ENCODE measurements at places on chromosomes 2 and 18.

DNA sequence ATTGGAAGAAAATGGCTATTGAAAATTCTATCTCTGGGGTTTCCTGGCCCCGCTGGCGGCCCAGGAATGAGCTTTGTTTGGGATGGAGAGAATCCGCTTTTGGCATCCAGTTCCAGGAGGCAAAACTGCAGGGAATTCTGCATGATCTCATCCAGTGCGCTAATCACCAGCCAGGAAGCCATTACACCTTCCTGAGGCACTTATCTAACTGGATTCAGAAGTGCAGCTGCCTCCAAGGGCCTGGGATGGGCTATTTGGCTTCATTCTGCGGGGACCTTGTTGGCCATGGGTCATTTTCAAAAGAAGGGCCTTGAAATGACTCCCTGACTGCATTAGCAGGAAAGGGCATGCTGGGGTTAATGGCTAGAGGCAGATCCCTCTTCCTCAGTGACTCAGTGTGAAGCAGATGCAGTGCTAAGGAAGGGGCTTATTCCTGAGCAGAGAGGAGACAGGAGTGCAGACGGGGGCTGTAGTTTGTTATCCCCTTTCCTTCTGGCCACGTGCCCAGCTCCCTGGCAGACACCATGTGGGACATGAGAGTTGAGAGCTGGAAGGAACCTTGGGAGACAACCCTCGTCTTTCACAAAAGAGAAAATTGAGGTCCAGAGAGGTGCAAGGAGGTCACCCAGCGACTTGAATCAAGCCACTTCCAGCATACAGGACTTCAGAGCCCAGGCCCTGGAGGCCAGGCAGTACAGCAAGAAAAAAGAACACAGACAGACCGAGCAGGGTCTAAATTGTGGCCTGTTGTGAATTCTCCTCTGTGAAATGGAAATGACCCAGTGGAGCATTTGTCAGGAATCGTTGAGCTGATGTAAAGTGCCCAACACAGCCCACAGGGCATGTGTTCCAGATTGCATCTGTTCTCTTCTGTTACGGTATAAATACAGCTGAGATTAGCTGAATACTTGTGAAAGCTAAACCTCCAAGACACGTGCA is 161.8 kb downstream of the PRKCE start:
- DNase-seq: no peak

GRCh38 chr2:176865336-176865735 is 347.3 kb upstream of the HNRNPA3 start:
- no peak for DNase-seq

- DNase-seq: no peak
These were observed 21.3 kb downstream of the SLC66A2 start for GRCh38 chr18:79930020-79930642.

DNA sequence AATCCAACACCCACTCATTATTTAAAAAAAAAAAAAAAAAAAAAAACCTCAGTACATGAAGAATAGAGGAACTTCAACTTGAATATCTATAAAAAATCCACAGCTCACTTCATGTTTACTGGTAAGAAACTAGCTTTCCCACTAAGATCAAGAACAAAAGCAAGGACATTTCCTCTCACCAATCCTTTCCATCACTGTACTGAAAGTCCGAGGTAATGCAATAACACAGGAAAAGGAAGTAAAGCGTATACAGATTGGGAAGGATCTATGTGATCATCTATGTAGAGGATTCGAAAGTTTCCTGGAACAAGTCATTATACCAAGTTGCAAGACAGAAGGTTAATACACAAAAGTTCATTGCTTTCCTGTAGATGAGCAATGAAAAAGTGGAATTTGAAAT is 63.2 kb downstream of the ROCK2 start:
- no peak for DNase-seq

GRCh38 chr2:241417626-241418025 is 61.5 kb downstream of the FARP2 start:
- peak; percentile 50 for DNase-seq

- no peak for DNase-seq
These were observed 599.2 kb downstream of the NR4A2 start for GRCh38 chr2:155733091-155733853.

Data from NCI-H1436 (cell line).